Stimulated activated CD8-positive, alpha-beta memory T cell treated with anti-CD3 and anti-CD28 coated beads, Interleukin-2, amount 100 ng/mL, for 48 hours (primary cell): ENCODE measurements at places on chromosomes 12 and 14.

- DNase-seq: no peak
Measured at GRCh38 chr12:4985820-4986219, 57.9 kb upstream of the KCNA5 start.

- DNase-seq: no peak
Measured at GRCh38 chr14:89588016-89588415, 171.0 kb upstream of the FOXN3 start.

- no peak for DNase-seq
Measured at GRCh38 chr12:61546296-61546695, 713.9 kb upstream of the USP15 start.

DNA sequence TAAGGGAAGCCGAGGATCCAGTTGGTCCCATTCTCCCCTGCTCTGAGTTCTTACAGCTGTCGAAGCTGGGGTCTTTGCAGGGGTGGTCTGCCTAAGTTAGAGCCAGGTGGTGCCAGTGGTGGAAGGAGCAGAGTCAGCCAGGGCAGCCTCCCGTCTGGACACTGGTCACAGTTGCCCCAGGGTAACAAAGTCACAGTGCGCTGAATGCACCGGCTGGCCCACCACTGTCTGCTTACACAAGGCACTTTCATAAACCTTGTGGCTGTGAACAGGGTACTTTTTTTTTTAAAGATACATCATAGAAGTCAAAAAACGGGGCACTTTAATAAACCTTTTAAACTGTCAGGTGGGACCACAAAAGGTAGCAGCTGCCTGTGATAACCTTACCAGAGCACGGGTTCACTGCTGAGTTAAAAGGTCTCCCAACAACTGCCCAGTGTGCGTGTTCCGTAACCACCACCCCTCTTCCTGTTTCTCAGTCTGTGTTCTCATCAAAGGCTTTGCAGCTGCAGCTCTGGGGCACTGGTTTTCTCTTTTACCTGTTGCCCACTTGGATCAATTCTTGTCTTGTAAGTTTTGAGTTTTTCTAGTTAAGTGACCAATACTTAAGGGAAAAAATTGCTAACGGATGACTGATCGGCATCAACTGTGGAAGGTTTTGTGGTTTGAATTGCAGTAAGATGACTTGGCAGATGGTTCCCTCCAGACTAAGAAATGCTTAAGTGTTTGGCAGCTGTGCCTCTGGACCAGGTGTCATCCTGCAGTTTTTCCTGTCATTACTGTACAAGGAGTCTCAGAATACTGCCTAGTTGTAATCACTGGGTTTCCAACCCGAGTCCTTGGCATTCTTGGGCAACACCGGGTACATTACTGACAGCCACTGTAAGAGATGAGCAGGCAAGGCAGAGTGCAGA, 55.9 kb downstream of the DYNC1H1 start:
- peak; percentile 41 for DNase-seq
